Stomach (tissue), 19 donors: ENCODE measurements at places on chromosomes 7 and 10. TPM values are rescaled to one million over a fixed set of nuclear protein-coding genes. Genes with fewer than 3 reads are reported as not detected.
A peak's percentile ranks its signal among the peaks of the same experiment; 100 is the strongest.

- no peaks in the 10 kb centered on the region for H3K4me1 ChIP-seq
- DNase-seq = no peak
- no peaks in the 10 kb centered on the region for H3K27me3 ChIP-seq
- no peaks in the 10 kb centered on the region for H3K36me3 ChIP-seq
Observed at GRCh38 chr7:56811081-56811480, 321.2 kb downstream of the ZNF479 start.

DNA sequence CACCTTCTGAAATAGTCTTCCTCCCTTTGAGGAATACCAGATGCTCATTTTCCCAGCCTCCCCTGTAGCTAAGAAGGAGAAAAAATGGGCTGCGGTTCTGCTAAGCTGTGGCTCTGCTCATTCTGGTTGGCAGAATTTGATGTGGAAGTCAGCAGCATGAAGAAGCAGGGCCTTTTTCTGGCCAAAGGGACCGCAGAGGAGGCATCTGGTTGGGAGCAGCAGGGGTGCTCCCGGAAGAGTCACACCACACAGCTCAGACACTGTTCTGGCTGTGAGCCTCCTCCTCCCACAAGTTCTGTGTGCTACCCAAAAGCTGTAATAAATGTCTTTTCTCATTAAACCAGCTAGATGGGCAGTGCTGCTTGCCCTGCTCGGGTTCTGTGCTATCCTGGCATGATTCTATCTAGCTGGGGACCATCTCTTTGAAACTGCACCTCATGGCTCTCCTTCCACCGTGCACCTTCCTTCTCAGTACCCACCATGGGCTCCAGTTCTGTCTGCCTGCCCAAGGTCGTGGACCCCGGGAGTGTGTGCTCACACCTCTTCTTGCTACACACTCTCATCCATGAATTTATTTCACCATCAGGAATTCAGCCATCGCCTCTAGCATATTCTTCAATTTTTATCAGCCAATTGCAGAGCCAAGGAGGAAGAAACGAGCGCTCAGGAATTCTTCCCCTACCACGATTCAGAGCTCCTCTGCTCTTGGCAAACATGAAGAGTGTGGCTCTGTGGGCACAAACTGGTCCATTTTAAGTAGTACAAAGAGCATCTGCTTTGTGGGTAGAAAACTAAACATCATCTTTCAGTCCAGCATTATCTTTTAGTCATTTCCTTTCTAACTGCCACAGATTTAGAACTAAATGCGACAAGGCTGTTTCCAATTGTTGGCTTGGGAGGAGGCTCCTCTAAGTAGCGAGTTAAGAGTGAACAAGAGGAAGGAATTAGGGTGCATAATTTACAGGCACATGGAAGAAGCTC lies 76.9 kb downstream of the FAM171A1 start:
- DNase-seq = no peak
- no peaks in the 10 kb centered on the region for H3K4me1 ChIP-seq
- H3K4me3 ChIP-seq = no peak overlapping the region
- no peaks in the 10 kb centered on the region for H3K27me3 ChIP-seq

DNA sequence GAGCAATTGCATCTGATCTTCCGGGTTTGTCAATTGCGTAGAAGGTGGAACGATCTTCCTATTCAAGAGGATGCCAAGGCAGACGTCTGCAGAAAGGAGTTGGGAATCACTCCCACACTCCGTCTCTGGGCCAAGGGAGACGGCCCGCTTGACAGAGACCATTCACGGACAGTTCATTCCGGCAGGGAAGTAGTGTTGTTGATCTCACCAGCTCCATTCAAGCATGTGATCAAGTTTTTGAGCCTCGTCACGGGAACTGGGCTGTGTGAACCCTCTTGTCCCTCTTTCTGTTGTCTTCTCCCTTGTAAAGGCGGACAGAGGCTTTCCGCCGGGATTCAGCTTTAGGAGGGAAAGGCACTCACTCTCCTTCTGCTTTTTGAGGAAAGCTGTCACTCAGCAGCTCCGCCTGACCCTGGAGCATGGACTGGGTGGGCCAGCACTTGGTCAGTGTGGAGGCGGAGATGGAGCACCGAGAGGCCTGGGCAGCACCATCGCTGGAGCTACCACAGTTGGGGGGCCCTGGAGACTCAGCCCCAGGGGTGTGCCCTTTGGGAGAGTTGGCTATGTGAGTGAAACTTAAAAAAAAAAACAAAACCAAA lies 44.9 kb downstream of the SPDYE5 start:
- H3K27ac ChIP-seq = no peak overlapping the region
- no peak overlapping the region for H3K4me3 ChIP-seq
- no peak for DNase-seq
- H3K4me1 ChIP-seq = no peaks in the 10 kb centered on the region
- H3K27me3 ChIP-seq = no peaks in the 10 kb centered on the region
- peaks cover 58% of the 10 kb centered on the region for H3K36me3 ChIP-seq

- no peak overlapping the region for H3K27ac ChIP-seq
- H3K36me3 ChIP-seq = no peaks in the 10 kb centered on the region
- H3K4me1 ChIP-seq = no peaks in the 10 kb centered on the region
- no peak for DNase-seq
- H3K27me3 ChIP-seq = no peaks in the 10 kb centered on the region
Observed at GRCh38 chr7:145212050-145212449, 376.2 kb upstream of the TPK1 start.

DNA sequence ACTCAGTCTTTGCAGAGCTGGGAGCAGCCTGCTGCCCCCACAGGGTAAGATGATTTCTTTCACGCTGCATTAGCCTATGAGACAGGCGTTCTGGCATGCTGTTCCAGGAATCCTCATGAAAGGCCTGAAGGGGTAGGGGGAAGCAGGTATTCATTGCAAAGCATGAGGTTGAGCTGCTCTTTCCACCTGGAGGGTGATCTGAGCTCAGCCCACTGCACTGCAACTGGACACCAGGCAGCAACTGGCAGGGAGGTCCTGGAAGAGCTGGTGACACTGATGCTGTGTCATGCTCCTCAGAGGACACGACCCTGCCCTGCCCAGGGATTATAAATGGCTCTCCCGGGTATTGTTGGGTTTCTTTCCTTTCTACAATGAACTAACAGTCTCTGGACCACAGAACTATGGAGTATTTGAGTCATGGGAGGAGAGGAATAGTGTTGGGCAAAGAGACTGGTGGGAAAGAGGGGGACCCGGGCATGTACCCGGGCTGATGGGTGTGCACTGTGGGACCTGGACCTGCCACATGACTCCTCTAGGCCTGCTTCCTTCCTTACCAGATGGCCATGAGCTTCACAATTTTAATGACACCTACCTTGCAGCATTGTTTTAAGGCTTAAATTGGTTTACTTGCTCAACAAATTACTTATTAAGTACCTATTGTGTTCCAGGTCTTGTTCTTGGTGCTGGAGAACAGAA lies 24.3 kb downstream of the SLC25A28 start:
- H3K4me1 ChIP-seq = no peaks in the 10 kb centered on the region
- H3K27ac ChIP-seq = no peak overlapping the region
- H3K27me3 ChIP-seq = no peaks in the 10 kb centered on the region
- H3K36me3 ChIP-seq = no peaks in the 10 kb centered on the region
- DNase-seq = no peak

DNA sequence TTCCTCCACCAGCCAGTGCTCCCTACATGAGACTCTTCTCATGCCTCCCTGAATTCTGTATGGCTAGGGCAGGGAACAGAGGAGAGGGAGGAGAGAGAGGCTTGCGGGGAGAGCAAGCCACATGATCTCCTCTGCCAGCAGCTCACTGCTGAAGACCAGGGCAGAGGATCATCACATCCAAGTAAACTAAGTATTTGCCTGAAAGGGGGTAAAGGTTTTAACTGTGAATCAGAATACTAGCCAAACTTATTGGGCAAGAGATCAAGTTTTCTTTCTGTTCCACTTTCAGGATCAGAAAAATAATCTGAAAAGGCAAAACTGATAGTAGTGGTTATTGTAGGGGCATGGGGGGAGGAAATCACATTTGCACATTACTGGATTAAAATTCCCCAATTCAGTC lies 17.8 kb upstream of the ERCC6 start:
- no peaks in the 10 kb centered on the region for H3K4me1 ChIP-seq
- H3K36me3 ChIP-seq = no peaks in the 10 kb centered on the region
- H3K27ac ChIP-seq = no peak overlapping the region
- H3K4me3 ChIP-seq = no peak overlapping the region
- H3K27me3 ChIP-seq = no peaks in the 10 kb centered on the region

DNA sequence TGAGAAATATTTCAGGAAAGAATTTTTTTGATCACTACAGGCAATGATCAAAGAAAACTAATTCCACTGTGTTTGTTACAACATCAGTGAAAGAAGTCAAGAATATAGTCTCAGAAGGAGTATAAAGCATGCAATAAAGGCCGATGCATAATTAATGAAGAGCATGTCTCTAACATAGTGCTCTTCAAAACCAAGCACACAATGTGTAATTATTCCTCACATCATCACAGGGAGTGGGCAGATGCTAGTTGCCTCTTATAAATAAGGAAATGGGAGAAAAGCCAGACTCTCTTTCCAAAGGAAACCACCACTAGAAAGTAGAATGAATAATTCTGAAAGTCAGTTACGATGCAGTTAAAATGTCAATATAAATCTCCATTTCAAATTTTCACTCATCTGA lies 220.1 kb downstream of the TEX36 start:
- no peaks in the 10 kb centered on the region for H3K27me3 ChIP-seq
- no peaks in the 10 kb centered on the region for H3K36me3 ChIP-seq
- no peak overlapping the region for H3K4me3 ChIP-seq
- no peak overlapping the region for H3K27ac ChIP-seq

- no peaks in the 10 kb centered on the region for H3K27me3 ChIP-seq
- no peak for DNase-seq
- H3K4me3 ChIP-seq = no peak overlapping the region
- H3K4me1 ChIP-seq = no peaks in the 10 kb centered on the region
- H3K27ac ChIP-seq = no peak overlapping the region
- peaks cover 98% of the 10 kb centered on the region for H3K36me3 ChIP-seq
Observed at GRCh38 chr7:135584362-135585353, 26.9 kb downstream of the NUP205 start.

- no peak overlapping the region for H3K27ac ChIP-seq
- H3K4me1 ChIP-seq = peaks cover 37% of the 10 kb centered on the region
- DNase-seq = no peak
- no peak overlapping the region for H3K4me3 ChIP-seq
- H3K27me3 ChIP-seq = no peaks in the 10 kb centered on the region
- H3K36me3 ChIP-seq = peaks cover 11% of the 10 kb centered on the region
Observed at GRCh38 chr7:1924258-1924817, 254.3 kb downstream of the ELFN1 start.

- DNase-seq = peak; percentile 68
- peak within 1 kb of the TSS; percentile 100 for H3K27ac ChIP-seq
- peak within 1 kb of the TSS; percentile 70 for H3K4me3 ChIP-seq
Observed at GRCh38 chr10:101694674-101695403, at the start of gene FBXW4. FBXW4 (minus strand) TSS chr10:101695170; CDS start chr10:101695105, 65 bp downstream.

GRCh38 chr7:148050492-148051158 lies 539.9 kb upstream of the C7orf33 start:
- H3K4me1 ChIP-seq = no peaks in the 10 kb centered on the region
- H3K36me3 ChIP-seq = no peaks in the 10 kb centered on the region
- H3K4me3 ChIP-seq = no peak overlapping the region
- no peak overlapping the region for H3K27ac ChIP-seq

- no peak overlapping the region for H3K4me3 ChIP-seq
- H3K4me1 ChIP-seq = peaks cover 59% of the 10 kb centered on the region
- peaks cover 100% of the 10 kb centered on the region for H3K27me3 ChIP-seq
- DNase-seq = no peak
- no peaks in the 10 kb centered on the region for H3K36me3 ChIP-seq
Observed at GRCh38 chr7:23472556-23472955, 2.3 kb upstream of the IGF2BP3 start.

DNA sequence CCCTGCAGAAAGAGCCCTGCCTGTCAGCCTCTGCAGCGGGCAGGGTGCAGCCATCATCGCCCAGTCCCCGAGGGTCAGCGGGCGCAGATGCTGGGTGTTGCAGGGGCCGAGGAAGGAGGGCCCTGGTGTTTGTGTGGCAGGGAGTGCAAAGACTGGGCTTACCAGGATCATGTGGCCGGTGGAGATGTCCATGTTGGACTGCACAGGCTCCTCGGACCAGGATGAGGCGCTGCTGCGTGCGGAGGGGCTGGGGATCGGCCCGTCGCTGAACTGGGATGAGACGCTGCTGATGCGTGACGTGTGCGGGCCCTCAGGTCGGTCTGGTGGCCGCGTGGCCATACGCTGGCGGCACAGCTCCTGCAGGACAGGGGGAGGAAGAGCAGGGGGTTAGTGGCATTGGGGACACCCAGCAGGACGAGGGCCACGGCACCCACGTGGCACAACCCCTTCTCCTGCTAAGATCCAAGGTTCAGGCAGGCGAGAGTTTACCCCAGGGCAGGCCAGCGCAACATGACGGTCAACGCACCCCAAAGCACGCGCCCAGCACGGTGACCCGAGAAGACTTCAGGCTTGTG lies 319.5 kb downstream of the DNAJB6 start:
- H3K27me3 ChIP-seq = no peaks in the 10 kb centered on the region
- no peak overlapping the region for H3K27ac ChIP-seq
- no peak for DNase-seq
- H3K4me3 ChIP-seq = no peak overlapping the region
- H3K4me1 ChIP-seq = no peaks in the 10 kb centered on the region
- no peaks in the 10 kb centered on the region for H3K36me3 ChIP-seq

GRCh38 chr10:126729314-126729870 lies 58.9 kb upstream of the C10orf90 start:
- H3K4me1 ChIP-seq = no peaks in the 10 kb centered on the region
- DNase-seq = no peak
- no peaks in the 10 kb centered on the region for H3K36me3 ChIP-seq
- no peaks in the 10 kb centered on the region for H3K27me3 ChIP-seq

- H3K27ac ChIP-seq = no peak overlapping the region
- no peaks in the 10 kb centered on the region for H3K4me1 ChIP-seq
- no peaks in the 10 kb centered on the region for H3K27me3 ChIP-seq
- no peak overlapping the region for H3K4me3 ChIP-seq
Observed at GRCh38 chr10:76918106-76918505, 719.5 kb downstream of the KCNMA1 start.

GRCh38 chr10:78231939-78232338 lies 198.3 kb downstream of the RPS24 start:
- no peaks in the 10 kb centered on the region for H3K36me3 ChIP-seq
- H3K27me3 ChIP-seq = no peaks in the 10 kb centered on the region
- H3K4me1 ChIP-seq = no peaks in the 10 kb centered on the region

Gene UCN3
- not detected for total RNA-seq

Gene GRID2IP
- not detected for total RNA-seq

Gene LRMDA
- total RNA-seq = 6.4 TPM

Gene RBP3
- not detected for total RNA-seq
